Epithelial cell of esophagus (primary cell): ENCODE measurements at places on chromosomes 5 and 9.

GRCh38 chr5:7794311-7794710, 56.6 kb downstream of the CFAP90 start:
- DNase-seq = no peak

DNA sequence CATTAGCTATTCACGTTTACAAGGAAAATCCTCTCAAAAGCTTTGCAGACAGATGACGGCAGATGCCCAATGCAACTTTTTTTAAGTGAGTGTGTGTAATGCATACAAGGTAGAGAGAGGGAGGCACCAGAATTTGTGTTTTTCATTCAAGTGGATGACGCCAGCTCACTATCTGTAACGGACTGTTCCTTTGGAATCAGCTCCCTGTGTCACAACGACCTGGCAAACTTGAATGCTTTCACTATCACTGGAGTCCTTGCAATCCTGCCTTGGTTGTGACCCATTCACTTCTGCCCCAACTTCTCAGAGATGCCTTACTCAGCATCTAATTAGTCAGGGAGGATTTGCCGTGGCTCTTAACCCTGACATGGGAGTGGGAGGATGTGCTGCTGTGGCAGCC, 148.5 kb downstream of the BNC2 start:
- no peak for DNase-seq

DNA sequence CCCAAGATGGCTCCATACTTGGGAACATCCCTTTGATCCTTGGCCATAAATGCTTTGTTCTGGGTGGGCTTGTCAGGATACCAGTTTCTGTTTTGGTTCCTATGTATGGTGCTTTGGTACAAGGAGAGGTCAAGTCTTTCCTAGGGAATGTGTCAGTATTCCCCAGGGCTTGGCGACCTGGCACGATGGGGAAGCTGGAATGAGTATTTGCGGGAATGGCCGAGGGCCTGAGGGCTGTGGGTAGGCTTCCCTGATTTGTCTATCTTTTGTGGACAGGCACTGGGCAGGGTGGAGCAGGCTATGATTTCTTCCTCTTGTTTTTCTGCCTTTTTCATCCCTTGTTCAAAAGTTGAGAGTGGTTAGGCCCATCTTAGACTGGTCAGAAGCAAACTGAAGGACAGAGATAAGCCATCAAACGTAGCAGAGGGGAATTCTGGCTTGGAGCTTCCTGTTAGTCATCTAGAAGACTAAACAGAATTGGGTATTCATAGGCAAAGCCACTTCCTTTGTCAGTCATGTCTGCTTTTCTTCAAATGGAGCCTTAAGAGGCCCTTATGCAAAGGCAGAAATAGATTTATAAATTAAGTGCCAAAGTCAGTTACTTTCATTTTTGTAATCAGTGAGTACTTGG, 13.7 kb downstream of the DOCK2 start:
- DNase-seq = peak; percentile 51

GRCh38 chr9:115985657-115986056, 167.9 kb upstream of the PAPPA start:
- no peak for DNase-seq

DNA sequence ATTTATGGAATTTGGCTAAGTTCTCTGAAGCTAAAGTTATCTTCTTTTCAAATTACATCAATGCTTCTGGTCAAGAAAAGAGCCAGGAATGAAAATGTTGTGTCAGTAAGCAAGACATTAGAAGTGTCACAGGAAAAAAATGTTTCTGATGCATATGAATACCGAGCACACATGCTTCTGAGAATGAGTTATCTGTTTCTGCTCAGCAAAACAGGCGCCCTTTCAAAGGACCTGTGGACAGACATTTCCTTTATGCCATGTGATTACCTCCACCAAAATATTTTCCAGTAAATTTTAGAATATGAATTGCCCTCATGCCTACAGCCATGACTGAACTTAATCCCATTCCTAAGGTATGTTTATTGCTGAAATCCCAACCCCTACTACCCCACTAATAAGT, 55.4 kb upstream of the RNF180 start:
- no peak for DNase-seq

DNA sequence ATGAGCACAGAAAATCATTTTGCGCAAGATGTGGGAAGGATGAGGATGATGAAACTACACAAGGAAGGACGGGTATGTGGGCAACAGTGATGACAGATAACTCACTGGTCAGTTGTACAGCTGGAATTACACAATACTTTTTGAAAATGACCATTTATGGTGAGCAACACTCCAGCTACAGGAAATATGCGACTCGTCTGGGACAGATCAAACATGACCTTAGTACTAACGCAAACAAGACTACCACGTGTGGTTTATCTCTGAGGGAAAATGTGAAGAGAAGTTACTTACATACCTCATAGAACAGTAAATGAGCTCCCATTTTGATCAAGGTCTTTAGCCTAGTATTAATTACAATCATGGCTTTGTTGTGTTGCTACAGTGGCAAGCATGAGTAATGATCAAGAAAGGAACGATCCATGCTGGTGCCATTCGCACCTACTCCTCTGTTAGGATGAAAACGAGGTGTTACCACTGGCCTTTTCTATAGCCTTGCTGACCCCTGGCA, 456.9 kb downstream of the BNC2 start:
- no peak for DNase-seq

GRCh38 chr9:136856079-136856476, 3.9 kb downstream of the MAMDC4 start:
- DNase-seq = no peak

GRCh38 chr9:83986765-83987401, 6.3 kb downstream of the RMI1 start:
- DNase-seq = peak; percentile 71

DNA sequence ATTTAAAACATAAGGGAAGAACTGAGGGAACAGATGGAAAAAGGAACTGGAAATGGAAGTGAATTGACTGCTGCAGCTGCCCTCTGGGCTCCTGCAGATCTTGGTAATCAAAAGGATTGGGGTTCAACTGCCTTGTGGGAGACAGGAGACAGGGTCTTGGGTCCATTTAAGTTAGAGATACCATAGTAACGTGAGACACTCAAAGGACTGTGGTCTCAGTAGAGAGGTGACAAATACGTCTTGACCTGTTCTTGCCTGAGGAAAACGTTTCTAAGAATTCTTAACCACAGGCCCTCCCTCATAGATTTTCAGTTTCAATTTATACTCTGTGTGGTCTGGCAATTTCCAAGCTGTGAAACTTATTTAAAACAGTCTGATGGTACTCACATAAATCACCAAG, 100.8 kb upstream of the DHFR start:
- DNase-seq = no peak

DNA sequence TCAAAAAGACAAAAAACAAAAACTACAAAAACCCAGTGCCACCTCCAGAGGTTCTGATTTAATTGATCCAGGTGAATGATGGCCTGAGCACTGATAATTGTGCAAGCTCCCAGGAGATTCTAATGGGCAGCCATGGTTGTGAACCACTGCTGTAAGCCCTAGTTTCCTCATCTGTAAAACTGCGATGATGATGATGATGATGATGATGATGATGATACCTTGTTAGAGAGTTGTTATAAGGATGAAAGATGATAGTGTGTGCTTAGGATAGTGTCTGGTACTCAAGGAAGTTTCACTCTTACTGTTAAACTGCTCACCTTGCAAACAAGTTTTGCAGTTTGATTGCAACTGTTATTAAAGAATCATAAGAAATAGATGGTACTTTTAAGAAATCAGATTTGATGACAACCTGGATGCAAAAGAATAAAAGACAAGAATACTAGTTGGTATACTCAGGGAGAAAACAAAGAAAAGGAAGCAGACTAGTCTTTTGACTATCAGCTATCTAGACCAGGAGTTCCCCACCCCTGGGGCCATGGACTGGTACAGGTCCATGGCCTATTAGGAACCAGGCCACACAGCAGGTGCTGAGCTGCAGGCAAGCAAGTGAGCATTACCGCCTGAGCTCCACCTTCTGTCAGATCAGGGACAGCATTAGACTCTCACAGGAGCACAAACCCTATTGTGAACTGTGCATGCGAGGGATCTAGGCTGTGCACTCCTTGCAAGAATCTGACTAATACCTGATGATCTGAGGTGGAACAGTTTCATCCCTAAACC, 98.0 kb downstream of the OR2K2 start:
- DNase-seq = no peak

GRCh38 chr9:77092536-77092935, 73.1 kb downstream of the FOXB2 start:
- DNase-seq = no peak

DNA sequence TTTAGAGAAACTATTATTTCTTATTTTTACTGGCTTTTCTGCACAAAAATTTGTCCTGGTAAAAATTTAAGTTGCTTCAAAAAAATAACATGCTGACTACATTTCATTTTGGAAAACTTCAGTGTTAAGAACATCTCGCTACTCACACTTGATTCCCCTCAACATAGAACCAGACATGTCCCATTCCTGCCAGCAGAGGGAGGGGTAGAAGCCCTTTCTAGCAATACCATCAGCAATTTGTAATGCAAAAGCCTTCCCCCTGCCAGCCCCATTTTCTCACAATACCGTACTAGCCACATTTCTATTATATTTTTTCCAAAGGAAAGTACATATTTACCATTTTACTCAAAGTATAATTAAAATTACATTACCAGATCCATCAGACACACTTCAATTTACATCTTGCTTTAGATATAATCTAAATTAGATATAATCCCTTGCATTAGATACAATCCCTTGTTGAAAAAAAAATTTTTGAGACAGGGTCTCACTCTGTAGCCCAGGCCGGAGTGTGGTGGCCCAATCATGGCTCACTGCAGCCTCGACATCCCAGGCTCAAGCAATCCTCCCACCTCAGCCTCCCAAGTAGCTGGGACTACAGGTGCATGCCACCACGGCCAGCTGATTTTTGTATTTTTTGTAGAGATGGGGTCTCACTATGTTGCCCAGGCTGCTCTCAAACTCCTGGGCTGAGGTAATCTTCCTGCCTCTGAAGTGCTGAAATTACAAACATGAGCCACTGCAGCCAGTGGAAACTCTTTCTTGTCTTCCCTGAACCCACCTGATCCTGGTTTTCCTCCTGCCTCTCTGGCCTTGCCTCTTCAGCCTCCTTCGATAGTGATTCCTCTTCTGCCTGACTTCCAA, 39.6 kb upstream of the IDNK start:
- DNase-seq = peak; percentile 67

GRCh38 chr5:138346889-138347288, 5.6 kb upstream of the KDM3B start:
- no peak for DNase-seq

DNA sequence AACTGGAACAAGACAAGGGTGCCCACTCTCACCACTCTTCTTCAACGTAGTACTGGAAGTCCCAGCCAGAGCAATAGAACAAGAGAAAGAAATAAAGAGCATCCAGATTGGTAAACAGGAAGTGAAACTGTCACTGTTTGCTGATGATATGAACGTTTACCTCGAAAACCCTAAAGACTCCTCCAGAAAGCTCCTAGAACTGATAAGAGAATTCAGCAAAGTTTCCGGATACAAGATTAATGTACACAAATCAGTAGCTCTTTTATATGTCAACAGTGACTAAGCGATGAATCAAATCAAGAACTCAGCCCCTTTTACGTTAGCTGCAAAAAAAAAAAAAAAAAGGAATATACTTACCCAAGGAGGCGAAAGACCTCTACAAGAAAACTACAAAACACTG, 306.6 kb downstream of the PLK2 start:
- peak; percentile 44 for DNase-seq

DNA sequence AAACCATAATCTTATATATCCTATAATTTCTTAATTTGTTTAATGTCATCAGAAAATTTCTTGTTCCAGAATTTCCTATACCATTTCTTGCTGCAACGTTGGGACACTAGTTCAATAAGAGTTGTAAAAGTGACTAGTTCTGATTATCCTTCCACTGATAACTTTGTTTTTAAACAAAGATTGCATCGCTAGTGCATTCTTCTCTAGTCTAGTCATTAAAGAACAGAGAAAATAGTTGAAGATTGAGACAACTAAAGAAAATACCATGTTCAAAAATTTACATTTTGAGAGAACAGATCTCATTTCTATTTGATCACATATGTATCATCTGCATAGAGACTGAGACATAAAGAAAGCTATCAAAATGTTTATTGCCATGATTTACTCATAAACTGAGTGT, 1888.2 kb downstream of the EFNA5 start:
- DNase-seq = no peak

- DNase-seq = no peak
These were observed 8.9 kb downstream of the OTULIN start for GRCh38 chr5:14673443-14673842.

GRCh38 chr5:179927824-179928223, 20.1 kb upstream of the TBC1D9B start:
- DNase-seq = peak; percentile 15

GRCh38 chr9:121340676-121341392, 29.2 kb downstream of the STOM start:
- DNase-seq = no peak

DNA sequence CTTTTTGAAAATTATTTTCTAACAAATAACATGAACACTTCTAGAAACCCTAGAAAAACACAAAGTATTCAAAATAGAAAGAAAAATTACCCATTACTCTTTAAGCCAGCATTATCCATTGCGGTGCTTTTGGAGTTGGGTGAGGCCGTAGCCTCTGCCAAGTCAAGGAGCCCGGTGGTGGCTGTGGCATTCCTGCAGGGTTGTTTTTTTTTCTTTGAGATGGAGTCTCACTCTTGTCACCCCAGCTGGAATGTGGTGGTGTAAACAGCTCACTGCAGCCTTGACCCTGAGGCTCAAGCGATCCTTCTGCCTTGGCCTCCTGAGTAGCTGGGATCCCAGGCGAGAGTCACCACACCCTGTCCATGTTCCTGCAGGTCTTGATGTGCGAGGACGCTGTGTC, 8.2 kb upstream of the AHRR start:
- no peak for DNase-seq
